ENCODE measurements at places on chromosomes 13 and 19.

DNA sequence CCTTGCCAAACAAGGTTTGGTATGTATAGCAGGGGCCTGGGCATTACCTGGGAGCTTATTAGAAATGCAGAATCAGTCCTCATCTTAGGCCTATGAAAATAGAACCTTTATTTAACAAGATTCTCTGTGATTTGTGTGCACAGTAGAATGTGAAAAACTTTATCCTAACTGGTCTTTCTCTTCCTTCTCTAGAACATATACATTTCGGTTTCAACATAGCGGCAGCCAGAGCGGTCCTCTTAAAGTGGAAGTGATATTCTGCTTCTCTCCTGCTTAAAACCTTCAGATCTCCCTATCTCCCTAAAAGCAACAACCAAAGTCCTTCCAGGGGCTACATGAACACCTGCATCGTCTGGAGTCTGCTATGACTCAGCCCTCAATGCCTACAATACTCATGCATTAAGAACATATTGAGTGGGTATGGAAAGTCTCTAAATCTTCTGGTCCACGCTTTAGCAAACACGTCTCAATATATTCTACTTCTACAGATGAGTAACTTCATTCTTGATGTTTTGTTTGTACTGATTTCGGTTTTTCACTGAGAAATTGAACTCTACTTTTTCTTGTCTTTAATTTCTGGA is 84.5 kb downstream of the SPRY2 start:
- no peak for DNase-seq

- peak; percentile 5 for DNase-seq
Measured at GRCh38 chr13:33316890-33317289, 31.3 kb upstream of the STARD13 start.

GRCh38 chr19:45164577-45165335 is 4.0 kb upstream of the NKPD1 start:
- peak; percentile 68 for DNase-seq

DNA sequence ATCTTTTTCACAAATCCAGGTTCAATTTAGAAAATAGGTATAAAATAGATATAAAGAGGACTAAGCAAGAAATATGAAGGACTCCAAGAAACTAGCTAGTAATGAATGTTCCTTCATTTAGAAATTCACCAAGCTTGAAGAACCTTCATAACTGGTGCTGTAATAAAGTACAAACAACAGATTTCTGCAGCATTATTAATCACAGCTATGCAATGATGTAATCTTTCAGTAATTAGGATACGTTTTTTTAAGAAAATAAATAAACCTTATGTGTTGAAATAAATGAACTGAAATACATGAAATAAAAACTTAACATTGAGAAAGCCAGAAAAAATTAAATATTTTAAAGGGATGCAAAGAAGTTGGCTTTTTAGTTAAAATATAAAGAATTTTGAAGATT is 236.1 kb downstream of the RGCC start:
- DNase-seq: no peak

DNA sequence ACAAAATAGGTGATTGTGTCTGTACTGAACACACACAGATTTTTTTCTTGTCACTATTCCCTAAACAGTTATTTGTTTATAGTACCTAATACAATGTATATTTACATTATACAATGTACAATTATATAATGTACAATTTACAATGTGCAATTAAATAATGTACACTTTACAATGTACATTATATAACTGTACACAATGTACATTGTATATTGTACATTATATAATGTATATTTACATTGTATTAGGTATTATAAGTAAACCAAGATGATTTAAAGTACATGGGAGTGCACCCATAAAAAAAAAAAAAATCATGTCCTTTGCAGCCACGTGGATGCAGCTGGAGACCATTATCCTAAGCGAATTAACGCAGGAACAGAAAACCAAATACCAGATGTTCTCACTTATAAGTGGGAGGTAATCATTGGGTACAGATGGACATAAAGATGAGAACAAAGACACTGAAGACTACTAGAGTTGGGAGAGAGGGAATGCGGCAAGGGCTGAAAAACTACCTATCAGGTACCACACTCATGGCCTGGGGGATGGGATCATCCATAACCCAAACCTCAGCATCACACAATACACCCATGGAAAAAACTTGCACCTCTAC is 68.1 kb downstream of the ABCC4 start:
- DNase-seq: no peak

GRCh38 chr19:30932854-30933253 is 416.4 kb downstream of the TSHZ3 start:
- no peak for DNase-seq

- peak; percentile 34 for DNase-seq
Measured at GRCh38 chr19:56383826-56384605, 9.3 kb downstream of the ZNF582 start.

GRCh38 chr13:57075588-57075987 is 65.1 kb upstream of the PRR20A start:
- no peak for DNase-seq

GRCh38 chr19:19371059-19371458 is 34.4 kb upstream of the GATAD2A start:
- no peak for DNase-seq

- no peak for DNase-seq
Measured at GRCh38 chr13:59890054-59890453, 273.7 kb downstream of the DIAPH3 start.

- DNase-seq: no peak
Measured at GRCh38 chr13:66367356-66367755, 862.8 kb downstream of the PCDH9 start.

DNA sequence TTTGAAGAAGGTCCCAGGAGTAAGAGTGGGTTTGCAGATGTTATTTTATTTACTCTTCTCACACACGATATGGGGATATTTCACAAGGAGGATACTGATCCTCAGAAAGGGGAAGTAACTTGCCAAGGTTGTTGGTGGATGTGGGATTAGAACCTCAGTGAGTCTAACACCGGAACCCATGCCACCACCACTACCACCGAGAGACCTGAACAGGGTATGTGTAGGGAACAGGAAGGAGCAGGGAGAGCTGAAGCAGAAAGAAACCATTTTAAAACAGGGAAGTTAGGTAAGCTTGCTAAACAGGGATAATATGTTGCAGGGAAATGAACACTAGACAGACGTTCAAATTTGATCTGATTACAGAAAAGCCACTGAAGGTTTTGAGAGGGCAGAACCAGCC is 11.6 kb upstream of the CEACAM3 start:
- DNase-seq: no peak

GRCh38 chr13:110965038-110965754 is 50.3 kb upstream of the ANKRD10 start:
- peak; percentile 93 for DNase-seq

GRCh38 chr19:29263305-29264135 is 50.6 kb upstream of the UQCRFS1 start:
- peak; percentile 37 for DNase-seq

- no peak for DNase-seq
Measured at GRCh38 chr19:17532116-17532515, 20.7 kb downstream of the PGLS start.

DNA sequence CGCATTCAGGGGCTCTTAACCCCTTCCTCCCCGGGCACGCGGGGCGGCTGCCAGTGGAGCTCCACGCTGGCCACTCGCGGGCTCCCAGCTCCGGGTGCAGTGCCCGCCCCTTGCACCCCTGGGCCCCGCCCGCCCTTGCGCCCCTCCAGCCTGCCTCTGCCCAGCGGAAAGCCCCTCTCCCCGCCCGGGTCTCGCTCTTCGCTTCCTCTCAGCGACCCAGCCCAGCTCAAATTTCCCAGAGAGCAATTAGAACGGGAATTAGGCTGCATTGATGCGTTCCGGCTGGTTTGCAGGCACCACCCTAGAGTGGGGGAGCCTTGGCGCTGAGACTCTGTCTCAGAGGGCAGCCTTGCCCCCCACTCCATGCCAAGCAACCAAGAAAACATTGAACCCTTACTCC is 1.8 kb upstream of the GSX1 start:
- no peak for DNase-seq

GRCh38 chr13:112770504-112770903 is 80.7 kb downstream of the ATP11A start:
- no peak for DNase-seq

- no peak for DNase-seq
Measured at GRCh38 chr13:111330066-111330610, 9.7 kb downstream of the TEX29 start.

GRCh38 chr13:33026489-33027152 is 10.4 kb downstream of the KL start:
- no peak for DNase-seq

DNA sequence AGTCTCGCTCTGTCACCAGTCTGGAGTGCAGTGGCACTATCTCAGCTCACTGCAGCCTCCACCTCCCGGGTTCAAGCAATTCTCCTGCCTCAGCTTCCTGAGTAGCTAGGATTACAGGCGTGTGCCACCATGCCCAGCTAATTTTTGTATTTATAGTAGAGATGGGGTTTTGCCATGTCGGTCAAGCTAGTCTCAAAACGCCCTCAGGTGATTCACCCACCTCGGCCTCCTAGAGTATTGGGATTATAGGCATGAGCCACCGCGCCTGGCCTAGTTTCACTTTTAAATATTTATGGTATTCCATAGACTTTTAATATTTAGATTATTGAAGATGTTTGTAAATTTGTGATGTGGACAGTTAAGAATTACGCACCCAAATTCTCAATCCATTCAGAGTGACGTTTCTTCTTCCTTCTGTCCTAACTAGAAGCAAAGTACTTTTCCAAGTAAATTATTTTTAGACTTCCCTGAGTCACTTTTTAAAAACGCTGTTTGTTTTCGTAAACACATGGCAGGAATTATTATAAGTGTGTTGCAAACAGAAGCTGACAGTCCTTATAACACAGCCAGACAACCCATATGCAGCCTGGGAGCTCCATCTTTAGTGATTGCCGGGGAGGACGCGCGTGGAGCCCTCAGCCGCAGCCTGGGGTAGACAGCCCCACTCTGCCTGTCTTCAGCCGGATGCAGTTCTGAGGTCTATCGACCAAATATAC is 131.7 kb downstream of the ATP11A start:
- DNase-seq: peak; percentile 32

DNA sequence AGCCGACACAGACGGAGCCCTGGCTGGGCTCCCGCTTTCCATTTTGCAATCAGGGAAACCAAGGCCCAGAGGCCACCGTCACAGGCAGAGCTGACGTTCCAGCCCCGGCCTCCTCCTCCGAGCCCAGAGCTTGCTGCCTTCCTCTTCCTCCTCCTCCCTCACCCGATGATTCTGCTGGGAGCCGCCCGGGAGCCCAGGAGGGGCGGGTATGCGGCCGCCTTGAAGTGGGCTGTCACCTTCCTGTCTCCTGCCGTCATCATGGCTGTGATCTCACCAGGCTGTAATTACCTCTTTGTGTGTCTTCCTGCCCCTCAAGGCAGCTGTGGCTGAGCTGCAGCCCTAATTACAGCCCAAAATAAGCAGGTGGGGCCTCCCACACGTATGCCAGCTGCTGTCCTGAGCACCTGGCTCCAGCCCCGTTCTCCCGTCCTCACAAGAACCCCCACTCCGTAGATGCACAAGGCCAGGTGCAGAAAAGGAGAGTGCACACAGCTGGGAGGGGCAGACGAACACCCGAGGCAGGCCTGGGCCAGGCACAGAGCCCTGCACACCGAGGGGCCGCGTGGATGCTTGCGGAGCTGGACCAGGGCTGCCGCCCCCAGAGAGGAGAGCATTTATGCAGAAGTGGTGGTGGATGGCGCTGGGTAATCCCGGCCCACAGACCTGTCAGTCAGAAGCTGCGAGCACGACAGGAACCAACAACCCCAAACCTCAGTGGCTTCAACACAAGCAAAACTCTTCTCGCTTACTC is 4.0 kb downstream of the TPGS1 start:
- no peak for DNase-seq

GRCh38 chr19:53808710-53809125 is 15.4 kb downstream of the NLRP12 start:
- peak; percentile 63 for DNase-seq

DNA sequence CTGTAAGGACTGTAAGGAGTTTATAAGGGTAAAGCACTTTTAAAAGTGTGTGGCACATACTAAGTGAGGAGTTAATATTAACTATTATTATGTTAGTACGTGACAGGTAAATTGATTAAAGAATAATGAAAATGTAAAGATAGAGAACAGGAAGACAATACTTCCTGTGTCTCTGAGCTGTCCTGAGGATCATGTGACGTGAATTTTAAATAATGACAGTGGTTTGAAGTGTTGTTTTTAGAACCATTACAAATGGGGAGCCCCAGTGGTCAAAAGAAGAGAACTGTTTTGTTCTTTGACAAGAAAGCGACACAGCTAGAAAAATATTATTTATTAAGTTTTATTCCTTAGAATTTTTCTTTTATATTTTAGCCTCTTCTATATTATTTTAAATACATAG is 241.2 kb upstream of the STARD13 start:
- DNase-seq: no peak

GRCh38 chr13:82458169-82458568 is 1424.1 kb downstream of the SLITRK1 start:
- DNase-seq: no peak

DNA sequence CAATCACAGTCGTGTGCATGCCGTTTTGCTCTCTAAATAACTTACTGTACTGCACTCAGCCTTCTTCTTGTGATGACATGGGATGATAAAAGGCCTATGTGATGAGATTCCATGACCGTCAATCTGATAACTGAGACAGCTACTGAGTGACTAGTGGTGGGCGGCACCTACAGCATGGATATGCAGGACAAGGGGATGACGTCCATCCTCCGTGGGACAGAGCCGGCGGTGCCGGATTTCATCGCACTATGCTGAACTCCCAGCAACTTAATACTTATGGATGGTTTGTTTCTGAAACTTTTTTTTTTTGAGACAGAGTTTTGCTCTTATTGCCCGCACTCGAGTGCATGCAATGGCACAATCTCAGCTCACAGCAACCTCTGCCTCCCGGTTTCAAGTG is 146.8 kb upstream of the TSHZ3 start:
- DNase-seq: no peak

GRCh38 chr13:90321281-90321931 is 1026.1 kb upstream of the MIR17HG start:
- no peak for DNase-seq

GRCh38 chr19:8142513-8142900 is 6.9 kb downstream of the FBN3 start:
- no peak for DNase-seq

DNA sequence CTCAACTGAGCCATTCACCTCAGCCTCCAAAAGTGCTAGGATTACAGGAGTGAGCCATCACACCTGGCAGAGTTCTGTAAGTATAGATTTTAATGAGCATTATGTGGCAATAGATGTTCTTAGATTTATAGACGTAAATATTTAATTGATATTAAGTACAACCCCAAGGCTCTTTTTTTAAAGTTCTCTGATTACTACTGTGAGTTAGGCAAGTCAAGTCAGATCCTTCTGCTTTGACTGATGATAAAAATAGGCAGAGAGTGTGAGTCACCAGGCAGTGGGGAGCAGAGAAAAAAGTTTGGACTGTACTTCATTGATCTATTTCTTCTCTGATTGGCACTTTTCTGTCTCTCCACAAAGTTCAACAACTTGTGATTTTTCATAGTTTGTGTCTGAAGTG is 1379.9 kb downstream of the UQCRFS1 start:
- no peak for DNase-seq

Measured in HFFc6 (cell line).